ENCODE measurements at places on chromosomes 11 and 22.

DNA sequence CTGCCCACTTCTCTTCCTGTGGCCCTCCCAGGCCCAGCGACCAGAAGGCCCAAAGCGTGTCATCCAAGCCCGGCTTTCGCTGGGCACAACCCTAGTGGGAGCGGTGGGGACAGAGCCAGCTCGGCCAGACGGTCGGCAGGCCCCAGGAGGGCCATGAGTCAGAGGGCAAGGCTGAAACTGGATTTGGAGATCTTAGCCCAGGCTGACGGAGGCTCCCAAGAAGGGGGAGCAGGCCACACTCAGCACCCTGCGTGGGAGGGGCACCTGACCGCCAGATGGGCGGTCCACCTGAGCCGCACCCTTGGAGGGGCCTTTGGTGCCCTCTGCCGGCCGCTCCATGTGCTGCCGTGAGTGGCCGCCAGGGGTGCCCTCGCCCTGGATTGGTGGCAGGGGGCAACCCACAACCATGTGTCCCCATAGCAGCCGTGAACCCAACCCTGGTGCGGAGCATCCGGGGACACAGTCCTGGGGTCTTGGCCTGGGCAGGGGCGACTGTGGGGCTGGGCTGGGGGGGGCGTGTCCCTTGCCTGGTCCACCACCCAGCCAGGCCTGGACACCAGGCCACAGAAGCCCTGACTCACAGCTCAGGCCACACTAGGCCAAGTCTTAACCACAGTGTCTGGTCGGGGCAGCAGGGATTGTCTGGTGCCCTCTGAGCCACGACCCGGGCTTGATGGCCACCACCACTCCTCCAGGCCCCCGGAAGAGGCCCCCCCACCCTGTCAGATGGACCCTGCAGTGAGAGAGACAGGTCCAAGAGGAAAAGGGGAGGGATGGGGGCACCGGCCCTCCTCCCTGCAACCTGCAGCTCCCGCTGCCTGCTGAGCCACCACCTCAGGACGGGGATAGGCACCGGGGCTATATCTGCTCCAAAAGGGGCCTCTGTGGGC lies 19.2 kb upstream of the TALDO1 start:
- DNase-seq, result peak; percentile 67

GRCh38 chr11:15911377-15912044 lies 444.8 kb downstream of the SOX6 start:
- peak; percentile 73 for DNase-seq

- DNase-seq, result no peak
Observed at GRCh38 chr22:39906207-39906606, 5.3 kb downstream of the GRAP2 start.

DNA sequence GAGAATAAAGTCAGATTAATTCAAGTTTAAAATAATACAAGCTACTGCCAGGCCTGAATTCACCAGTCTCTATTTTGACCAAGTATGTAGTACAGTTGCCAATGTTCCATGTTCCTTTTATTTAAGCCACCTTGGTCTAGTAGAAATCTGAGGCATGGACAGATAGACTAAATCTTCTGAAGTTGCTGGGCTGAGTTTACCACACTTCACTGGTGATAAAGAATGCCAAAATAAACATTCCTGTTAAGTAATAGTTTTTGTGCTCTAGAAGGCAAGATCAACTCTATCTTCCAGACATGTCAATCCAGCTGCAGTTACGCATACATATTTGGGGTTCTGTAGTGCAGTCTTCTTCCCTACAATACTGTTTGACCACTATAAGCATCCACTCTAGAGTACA lies 83.9 kb upstream of the C11orf87 start:
- DNase-seq, result peak; percentile 41

DNA sequence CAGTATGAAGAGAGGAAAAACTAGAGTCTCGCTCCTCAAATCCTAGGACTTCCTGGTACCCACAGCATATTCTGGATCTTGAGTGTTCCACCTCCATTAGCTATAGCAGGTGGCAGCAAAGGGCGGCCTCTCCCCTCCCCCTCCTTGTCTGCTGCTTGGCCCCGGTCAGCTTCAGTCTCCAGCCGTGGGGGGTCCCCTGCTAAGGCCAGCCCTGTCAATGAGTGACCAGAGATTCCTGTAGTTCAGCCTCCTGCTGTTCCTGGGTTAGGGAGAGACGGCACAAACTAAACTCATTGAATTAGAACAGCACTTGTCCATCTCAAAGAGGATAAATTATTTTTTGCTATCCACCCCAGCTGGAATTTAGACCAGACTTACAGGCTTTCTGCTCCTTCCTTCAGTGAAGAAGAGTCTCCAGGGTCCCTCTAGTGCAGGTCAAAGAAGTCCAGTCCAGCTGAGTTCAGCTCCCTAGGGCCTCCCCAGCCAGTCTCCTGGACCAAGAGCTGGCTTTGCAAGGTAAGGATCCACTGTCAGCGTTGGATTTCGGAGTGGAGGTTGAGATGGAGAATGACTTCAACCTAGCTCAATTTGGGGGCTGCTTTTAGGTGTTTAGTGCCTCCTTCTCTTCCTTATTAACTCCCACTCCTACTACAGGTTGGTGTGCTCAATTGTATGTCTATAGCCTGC lies 1.1 kb upstream of the PHLDB1 start:
- peak; percentile 75 for DNase-seq

- DNase-seq, result peak; percentile 78
Observed at GRCh38 chr11:34890812-34891211, 25.4 kb downstream of the APIP start.

GRCh38 chr22:40330086-40330485 lies 16.2 kb upstream of the ADSL start:
- DNase-seq, result no peak

GRCh38 chr22:24099666-24100065 lies 81.6 kb upstream of the SUSD2 start:
- DNase-seq, result no peak

DNA sequence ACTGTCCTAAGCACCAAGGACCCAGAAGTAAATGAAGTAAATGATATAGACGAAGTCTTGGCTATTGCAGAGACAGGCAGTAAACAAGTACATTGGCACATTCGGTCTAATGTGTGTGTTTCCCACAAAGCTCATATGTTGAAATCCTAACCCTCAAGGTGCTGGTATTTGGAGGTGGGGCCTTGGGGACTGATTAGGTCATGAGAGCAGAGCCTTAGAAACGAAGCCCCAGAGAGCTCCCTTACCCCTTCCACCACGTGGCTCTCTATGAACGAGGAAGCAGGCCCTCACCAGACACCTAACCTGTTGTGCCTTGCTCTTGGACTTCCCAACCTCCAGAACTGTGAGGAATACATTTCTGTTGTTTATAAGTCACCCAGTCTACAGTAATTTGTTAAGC lies 14.9 kb downstream of the CLMP start:
- DNase-seq, result peak; percentile 78

DNA sequence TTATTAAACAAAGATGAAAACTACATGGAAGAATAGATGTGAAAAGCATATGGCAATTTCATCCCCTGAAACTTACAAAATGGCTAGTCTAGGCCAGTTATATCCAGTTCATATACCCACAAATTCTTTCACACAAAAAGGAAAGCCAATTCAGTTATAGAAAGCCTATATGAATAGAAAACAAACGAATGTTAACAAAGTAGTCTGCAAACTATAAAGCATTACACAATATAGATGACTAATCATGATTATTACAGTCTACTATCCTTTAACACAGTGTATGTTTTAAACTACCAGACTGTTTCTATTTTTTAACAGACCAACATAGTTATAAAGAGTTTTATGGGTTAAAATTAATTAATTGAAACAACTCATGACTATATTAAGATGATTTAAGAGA lies 12.1 kb downstream of the DCUN1D5 start:
- peak; percentile 39 for DNase-seq

DNA sequence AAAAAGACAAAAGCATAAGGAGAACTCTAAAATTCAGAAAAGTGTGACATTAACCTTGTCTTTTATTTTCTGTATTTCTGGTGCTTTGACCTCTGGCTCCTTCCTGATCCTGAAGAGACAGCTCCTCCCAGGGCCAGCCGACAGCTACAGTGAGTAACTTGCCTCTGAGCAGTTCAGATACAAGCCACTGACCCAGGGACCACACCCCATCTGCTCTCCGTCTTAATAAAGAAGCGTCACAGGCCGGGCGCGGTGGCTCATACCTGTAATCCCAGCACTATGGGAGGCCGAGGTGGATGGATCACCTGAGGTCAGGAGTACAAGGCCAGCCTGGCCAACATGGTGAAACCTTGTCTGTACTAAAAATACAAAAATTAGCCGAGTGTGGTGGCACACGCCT lies 6.5 kb downstream of the MLC1 start:
- DNase-seq, result no peak

DNA sequence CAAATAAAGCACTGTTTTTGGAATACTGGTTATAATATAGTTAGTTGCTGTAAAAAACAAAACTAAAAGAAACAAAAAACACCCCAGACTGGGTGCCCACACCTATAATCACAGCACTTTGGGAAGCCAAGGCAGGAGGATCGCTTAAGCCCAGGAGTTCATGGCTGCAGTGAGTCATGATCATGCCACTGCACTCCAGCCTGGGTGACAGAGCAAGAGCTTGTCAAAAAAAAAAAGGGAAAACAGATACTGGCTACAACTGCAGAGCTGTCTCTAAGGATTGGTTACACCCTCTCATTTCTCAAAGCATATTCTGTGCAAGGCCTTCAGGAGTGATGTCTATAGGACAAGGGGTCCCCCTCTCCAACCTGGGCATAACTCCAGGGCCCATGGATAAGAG lies 14.6 kb upstream of the STK33 start:
- peak; percentile 51 for DNase-seq

- DNase-seq, result no peak
Observed at GRCh38 chr22:25365491-25366261, 146.2 kb downstream of the CRYBB2 start.

DNA sequence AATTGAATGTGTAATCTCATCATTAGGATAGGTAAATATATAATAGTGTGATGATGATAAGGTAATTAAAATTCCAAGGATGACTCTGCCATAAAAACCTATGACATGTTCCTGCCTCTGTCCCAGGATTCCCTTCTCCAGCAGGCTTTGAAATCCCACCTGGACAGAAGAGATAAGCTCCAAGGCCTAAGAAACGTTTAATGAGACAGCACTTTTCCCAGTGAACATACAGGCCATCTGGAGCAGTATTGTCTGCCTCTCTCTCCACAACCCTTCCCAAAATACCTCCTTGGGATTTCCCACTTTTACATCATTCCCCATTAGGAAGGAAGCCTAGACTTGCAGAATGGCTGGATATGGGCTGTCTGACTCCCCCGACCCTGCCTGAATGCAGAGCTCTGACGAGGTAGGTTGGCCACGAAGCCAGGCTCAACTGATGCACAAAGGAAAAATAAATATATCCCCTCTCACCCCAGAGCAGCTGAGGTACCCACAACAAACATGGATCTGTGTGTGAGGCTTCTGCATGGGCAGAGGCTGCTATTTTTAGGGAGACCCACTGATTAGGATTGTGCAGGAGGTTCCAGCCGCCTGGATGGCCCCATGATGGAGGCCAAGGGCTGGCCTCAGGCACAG lies 71.0 kb downstream of the TMPRSS5 start:
- DNase-seq, result no peak

DNA sequence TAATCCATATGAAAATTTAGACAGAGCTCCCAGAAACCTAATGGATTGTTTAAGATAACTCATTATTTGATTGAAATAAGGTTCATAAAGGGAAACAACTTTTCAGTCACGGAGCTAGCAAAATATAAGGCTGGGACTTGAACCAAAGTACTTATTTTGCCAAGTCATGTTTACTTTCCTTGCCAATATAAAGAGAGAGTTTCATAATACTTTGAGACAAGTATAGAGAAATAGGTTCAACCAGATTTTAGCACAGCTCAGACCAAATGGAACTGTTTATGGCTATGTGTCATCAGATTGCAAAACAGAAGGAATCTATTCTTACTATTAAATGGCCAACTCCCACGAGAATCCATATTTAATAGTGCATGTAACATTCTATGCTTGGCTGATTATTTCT lies 1517.5 kb upstream of the TENM4 start:
- DNase-seq, result peak; percentile 83

DNA sequence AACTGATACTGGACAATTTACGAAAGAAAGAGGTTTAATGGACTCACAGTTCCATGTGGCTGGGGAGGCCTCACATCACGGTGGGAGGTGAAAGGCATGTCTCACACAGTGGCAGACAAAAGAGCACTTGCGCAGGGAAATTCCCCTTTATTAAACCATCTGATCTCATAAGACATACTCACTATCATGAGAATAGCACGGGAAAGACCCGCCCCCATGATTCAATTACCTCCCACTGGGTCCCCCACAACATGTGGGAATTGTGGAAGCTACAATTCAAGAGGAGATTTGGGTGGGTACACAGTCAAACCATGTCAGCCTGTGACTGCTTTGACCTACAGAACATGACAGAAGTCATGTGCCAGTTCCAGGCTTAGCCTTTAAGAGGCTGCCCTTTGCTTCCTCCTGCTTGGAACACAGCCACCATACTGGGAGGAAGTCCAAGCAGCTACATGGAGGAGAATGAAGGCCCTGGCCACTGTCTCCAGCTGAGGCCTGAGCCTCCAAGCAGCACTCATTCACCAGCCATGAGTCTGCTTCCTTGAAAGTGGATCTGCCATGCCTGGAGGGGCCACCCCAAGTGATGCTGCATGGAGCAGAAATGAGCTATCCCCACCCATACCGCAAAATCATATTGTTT lies 10.9 kb upstream of the GAL start:
- DNase-seq, result peak; percentile 19

DNA sequence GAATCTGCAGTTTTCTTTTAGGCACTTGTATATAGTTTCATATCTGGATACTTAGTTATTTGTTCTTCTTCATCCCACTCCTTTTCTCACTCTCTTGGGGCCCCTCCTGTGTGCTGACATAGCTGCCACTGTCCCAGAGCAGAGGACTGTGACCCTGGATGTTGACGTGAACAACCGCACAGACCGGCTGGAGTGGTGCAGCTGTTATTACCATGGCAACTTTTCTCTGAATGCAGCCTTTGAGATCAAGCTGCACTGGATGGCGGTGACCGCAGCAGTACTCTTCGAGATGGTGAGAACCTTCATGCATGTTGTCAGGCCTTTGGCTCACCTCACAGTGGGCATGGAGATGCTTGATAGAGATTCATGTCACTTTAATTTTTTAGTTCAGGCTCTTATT lies 50.9 kb upstream of the YWHAH start:
- no peak for DNase-seq

- peak; percentile 80 for DNase-seq
Observed at GRCh38 chr11:61567286-61568061, 13.4 kb downstream of the SYT7 start.

DNA sequence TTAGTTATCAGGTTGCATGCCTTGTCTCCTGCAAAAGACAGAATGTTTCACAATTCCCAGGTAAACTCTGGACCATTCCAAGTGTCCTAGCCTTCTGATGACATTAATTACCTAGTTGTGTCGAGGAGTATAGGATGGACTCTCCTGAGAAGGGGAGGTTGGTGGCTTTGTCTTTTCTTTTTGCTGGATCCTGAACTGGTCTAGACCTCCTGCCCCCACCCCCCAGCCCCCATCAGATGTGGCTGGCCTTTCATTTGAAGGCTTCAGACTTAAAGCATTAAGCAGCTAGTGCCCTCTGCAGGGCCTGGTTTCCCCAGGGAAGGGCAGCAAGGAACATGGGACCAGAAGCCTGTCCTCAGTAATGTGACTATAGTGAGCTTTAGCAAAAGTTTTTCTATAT lies 9.7 kb downstream of the MCAM start:
- DNase-seq, result no peak
